ENCODE measurements at places on chromosomes 2 and 18.

DNA sequence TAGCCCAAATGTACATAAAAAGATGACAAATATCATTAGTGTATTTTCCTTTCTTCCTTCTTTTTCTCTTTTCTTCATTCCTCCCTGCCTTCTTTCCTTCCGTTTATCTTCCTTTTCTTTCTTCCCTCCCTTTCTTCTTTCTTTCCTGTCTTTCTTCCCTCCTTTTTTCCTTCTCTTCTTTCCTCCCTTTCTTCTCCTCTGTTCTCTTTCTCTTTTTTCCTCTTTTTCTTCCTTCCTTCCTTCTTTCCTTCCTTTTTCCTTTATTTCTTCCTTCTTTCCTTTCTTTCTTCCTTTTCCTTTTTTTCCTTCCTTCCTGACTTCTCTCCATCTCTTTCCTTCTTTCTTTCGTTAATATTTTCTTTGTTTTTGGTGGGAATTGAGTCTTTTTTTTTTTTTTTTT, 256.9 kb upstream of the CNTNAP5 start:
- DNase-seq: no peak

GRCh38 chr2:236177604-236177966, 9.4 kb upstream of the GBX2 start:
- peak; percentile 73 for DNase-seq

DNA sequence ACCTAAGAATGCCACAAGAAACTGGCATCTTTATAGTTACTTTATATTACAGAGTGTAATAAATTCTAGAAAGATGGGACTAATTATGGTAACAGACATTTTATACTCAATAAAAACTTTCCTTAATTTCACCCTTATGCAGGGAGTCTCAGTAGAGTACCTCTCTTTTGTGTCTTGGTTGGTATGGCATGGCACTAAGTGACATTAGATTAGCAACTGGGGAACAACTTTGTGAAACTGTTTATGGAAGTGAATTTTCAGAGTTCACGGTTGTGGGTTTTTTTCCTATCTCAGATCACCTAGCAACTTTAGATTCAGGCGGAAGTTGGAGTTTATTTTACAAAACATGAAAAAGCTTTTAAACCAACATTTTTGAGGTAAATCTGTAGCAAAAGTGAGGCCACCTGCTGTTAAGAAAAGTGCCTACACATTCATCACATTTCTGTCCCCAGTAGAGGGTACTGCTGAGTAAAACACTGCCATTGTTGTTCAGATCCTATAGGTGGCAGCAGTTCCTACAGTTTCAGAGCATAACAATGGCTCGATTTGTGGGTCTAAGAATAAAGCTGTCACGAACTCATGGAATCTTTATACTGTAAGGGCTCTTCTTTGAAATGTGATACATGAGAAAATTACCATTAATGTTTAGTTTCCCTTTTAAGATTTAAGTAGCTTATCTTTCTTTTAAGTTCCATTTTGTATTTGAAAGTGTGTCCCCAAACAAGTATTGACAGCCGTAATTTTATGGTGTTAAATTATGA, 117.6 kb downstream of the CAMKMT start:
- peak; percentile 85 for DNase-seq

GRCh38 chr2:190980630-190981209, 33.3 kb downstream of the STAT1 start:
- DNase-seq: no peak

DNA sequence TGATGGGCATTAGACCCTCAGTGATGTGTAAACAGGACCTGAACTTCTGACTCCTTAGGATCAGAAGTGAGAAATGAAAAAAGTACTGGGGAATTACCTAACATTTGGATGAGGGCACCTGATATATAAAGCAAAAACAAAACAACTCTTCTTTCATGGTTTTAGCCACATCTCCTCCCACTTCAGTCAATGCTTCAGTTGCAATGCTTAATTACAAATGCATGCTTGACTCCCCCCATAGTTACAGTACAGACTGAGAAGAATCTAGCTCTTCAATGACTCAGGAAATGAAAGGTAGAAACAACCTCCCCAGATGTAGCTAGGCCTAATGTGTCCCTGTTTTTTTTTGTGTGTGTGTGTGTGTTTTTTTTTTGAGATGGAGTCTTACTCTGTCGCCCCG, 276.8 kb upstream of the POU3F3 start:
- no peak for DNase-seq

DNA sequence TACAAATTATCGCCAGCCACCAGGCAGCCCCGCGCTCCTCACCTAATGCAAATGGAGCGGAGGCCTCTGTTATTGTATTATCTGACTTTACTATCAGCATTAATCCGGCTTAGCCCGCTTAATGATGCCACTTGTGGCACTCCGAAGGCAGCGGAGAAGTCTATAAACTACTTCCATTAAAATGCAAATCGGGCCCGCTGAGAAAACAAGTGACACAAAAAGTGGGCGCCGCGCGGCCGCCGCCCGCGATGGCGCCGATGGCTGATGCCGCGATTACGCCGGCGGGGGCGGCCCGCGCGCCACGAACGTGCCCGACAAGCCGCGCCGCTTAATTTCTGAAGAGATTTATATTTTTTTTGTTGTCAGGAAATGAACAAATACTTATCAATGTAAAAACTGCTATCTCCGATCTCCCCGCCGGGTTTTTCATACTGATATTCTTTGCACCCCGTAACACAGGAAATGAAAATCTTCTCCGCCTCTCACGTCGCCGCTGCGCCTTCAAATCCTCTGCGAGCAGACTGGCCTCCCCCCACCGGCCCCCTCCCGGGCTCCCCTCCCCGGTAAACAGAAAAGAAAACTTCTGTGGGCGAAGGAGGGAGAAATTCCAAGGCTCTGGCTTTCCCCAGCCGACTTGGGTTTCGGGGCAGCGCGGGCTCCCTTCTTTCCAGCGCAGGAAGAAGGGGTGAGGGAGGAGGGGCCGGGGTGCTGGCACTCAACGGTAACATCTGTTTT, 221.8 kb downstream of the INSIG2 start:
- DNase-seq: no peak

DNA sequence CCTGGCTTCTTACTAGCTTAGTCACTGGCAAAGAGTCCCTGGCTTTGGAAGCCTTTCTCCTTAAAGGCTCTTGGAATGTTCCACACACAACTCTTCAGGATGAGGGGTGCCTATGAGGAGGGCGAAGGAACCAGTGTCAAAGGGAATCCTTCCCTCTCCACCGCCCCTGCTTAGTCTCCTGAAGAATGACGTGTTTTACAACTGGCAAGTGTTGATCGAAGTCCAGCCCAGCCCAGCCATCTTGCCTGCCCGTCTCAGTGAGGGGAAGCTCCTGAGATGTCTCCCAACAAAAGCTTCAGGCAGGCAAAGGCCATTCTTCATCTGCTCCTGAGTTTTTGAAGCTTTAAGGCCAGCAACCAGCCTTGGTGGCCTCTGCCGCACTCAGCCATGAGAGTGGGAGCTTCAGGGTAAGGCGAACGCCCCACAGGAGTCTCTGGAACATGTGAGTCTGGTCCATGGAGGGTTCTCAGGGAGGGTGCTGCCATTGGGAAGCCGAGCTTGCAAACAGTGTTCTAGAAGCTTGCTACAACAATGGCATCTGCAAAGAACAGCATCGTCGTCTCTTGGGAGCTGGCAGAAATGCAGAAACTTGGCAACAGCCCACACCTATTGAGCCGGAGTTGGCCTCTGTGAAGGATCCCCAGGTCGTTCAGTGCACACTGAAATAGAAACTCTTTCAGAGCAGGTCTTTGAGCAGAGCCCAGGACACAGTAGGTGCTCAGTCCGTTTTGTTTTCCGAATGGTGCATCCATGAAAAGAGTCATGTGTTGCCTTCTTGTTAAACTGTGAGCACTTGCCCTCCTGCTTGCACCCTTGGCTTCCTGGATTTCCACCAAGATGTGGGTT, 220.7 kb downstream of the SEPTIN10 start:
- DNase-seq: no peak

- DNase-seq: no peak
Measured at GRCh38 chr2:69563021-69563420, 80.5 kb downstream of the AAK1 start.

All from SK-N-DZ (cell line).